Activated CD4-positive, alpha-beta T cell treated with anti-CD3 and anti-CD28 coated beads for 1 hour (primary cell): ENCODE measurements at places on chromosomes 3 and 15.

DNA sequence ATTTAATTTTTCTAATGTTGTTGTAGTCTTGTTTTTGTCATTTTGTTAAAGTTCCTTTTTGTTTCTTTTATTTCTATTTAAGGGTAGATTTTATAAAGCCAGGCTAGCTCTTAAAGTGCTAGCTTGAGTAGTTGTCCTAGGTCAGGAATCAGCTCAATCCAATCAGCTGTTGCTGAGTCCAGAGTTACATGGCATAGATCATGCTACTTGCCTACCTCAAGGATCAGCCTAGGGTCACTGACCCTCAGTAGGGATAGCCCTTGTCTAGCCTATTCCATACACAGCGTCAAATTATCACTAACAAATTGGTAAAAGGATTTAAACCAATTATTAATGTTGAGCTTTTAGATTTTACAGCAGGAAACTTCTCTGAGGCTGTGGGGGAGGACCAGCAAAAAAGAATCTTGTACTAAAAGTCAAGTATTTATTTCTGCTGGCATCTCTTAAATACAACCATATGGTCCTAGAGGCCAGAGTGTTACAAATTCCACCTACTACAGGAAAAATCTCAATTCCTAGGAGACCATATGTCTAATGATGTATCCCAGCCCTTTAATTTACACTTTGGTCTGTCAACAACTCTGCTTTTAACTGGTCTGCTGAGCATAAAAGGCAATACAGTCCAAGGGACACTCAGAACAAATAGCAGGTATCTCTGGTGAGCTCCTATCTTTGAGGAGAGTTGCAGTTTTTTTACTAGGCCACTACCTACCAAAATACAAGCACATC is 138.3 kb upstream of the PTPRG start:
- DNase-seq: no peak

- DNase-seq: no peak
Measured at GRCh38 chr3:3802046-3802445, 2.8 kb downstream of the LRRN1 start.

- DNase-seq: peak; percentile 26
Measured at GRCh38 chr15:70480196-70480856, 283.0 kb downstream of the UACA start.

DNA sequence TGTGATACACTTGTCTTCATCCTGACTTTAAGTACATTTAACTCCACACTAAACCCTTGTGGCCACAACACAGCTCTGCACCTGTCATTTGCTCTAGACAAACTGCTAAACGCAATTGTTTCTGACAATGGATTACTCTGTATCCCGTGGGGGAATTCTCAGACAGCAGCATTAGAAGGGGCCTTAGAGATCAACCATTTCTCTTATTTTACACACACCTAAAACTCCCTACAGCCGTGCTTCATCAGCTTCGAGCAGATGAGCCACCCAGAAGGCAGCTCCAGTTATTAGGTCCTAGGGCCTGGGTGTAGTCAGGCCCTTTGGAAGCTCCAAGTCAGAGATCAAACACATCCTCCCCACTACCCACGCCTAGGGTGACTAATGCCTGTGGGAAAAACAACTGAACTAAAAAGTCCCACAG is 1.3 kb upstream of the IL12A start:
- DNase-seq: no peak

DNA sequence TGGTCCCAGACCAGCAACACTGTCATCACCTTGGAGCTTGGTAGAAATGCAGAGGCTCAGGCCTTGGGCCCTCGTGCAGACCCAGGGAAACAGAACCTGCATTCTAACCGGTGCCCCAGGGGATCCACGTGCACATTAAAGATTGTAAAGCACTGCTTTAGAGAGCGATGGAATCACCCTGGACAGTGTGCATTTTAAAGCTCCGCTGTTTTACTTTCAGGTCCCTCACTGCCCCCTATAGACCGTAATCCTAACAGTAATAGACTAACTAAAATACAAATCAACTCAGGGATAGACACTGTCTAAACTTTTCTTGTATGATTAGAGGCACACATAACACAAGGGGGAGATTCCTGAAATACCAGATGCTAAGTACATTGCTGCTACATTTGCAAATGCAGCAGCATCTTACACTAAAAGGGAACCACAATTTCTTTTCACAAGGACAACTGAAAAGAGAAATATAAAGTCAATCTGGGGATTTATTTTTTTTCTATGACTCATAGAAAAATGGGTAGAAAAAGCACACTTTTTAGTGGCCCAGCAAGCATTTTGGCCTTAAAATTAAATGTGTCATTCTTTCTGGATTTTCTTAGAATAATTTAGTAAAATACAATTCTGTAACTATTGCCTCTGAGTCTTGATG is 10.5 kb upstream of the SH3GL3 start:
- DNase-seq: no peak

DNA sequence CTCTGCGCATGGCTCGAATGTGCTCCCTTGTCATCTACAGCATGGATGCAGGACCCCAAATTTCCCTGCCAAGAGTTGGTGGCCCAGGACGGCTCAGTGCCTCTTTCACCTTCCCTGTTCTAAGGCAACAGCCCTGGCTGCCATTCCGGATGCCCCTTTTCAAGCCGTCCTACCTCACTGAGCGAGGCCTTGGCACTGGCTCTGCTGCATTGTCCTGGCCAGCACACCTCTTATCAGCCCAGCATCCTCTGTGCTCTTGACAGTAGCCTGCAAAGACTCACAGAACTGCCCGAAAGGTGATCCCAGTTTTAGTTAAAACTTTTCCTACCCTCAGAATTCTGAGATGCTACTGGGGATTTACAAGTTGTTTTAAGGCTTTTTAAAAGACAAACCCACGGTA is 122.0 kb downstream of the MECOM start:
- DNase-seq: no peak

DNA sequence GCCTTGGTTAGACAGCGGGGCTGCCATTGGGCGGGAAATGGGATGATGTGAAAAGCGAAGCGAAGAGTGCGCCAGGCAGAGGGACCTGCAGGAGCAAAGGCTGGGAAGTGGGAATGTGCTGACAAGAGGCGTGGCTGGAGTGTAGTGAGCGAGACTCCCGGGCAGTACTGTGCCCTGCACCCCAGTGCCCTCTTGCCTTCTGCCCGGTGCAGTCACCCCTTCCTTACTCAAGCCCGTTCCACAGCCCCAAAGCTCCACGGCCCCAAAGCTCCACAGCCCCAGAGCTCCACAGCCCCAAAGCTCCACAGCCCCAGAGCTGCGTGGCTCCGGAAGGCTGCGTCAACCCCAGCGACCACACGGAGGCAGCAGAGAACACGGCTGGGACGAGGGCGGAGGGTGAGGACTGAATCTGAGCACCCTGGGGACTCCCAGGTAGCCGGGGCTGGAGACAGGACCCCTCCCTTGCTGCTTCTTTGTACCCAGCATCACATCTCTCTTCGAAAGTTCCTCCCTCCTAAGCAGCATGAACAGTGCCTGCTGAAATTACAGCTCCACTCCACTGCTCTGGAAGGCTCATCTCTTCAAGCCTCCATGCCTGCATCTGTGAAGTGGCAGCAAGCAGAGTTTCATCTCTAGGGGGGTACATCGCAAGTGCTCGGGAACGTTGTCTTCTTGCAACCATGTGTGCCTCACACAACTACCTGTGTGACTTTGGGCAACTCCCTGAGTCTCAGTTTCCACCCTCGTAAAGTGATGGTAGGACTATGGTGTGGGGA is 108.9 kb downstream of the FBLN2 start:
- peak; percentile 60 for DNase-seq

GRCh38 chr3:114331710-114332109 is 37.9 kb downstream of the TIGIT start:
- no peak for DNase-seq

DNA sequence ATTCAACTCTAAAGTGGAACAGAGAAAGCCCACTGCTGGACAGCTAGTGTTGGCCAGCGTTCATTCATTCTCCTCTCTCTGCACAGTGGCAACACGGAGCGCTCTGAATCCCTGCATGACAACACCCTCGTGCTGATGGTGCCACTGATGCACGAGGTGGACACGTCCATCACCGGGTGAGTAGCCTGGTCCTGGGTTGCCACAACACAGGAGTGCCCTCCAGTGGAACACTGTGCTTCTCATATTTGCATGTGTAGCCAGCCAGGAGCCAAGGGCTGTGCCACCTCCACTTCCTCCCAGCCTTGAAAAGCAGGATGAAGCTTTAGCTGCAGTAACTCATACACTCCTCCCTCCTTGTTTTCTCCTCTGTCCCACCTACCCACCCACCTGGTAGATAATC is 120.0 kb upstream of the CTDSPL start:
- no peak for DNase-seq
